A673 (cell line): ENCODE measurements at places on chromosomes 7 and 10. TPM values are rescaled to one million over a fixed set of nuclear protein-coding genes. Genes with fewer than 3 reads are reported as not detected.

- no peaks in the 10 kb centered on the region for H3K4me1 ChIP-seq
- H3K36me3 ChIP-seq = no peaks in the 10 kb centered on the region
- DNase-seq = no peak
- no peak overlapping the region for H3K4me3 ChIP-seq
- no peak overlapping the region for H3K27ac ChIP-seq
Measured at GRCh38 chr7:106944035-106944665, 79.1 kb downstream of the PIK3CG start.

- peaks cover 28% of the 10 kb centered on the region for H3K27me3 ChIP-seq
- no peak overlapping the region for H3K27ac ChIP-seq
- no peak overlapping the region for H3K4me3 ChIP-seq
- no peaks in the 10 kb centered on the region for H3K36me3 ChIP-seq
- H3K4me1 ChIP-seq = no peaks in the 10 kb centered on the region
Measured at GRCh38 chr7:159105066-159105780, 39.4 kb downstream of the VIPR2 start.

DNA sequence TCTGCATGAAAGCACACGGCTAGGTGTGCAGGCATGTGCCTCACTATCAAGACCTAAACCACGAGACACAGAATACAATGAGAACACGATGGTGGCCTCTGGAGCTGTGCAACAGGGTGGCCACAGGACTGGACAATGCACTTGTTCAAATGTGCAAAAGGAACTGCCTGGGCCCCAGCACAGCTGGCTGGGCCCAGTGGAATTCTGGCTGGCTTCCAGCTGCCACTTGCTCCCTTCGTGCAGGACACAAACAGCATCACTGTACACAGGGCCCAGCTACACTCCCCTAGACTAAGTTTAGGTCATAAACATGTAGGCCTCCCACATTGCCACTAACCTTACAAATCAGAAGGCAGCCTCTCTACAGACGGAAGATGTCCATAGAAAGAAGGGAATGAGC lies 23.4 kb downstream of the DOCK4 start:
- no peaks in the 10 kb centered on the region for H3K36me3 ChIP-seq
- no peak overlapping the region for H3K4me3 ChIP-seq
- H3K27ac ChIP-seq = no peak overlapping the region
- no peaks in the 10 kb centered on the region for H3K4me1 ChIP-seq
- DNase-seq = no peak

DNA sequence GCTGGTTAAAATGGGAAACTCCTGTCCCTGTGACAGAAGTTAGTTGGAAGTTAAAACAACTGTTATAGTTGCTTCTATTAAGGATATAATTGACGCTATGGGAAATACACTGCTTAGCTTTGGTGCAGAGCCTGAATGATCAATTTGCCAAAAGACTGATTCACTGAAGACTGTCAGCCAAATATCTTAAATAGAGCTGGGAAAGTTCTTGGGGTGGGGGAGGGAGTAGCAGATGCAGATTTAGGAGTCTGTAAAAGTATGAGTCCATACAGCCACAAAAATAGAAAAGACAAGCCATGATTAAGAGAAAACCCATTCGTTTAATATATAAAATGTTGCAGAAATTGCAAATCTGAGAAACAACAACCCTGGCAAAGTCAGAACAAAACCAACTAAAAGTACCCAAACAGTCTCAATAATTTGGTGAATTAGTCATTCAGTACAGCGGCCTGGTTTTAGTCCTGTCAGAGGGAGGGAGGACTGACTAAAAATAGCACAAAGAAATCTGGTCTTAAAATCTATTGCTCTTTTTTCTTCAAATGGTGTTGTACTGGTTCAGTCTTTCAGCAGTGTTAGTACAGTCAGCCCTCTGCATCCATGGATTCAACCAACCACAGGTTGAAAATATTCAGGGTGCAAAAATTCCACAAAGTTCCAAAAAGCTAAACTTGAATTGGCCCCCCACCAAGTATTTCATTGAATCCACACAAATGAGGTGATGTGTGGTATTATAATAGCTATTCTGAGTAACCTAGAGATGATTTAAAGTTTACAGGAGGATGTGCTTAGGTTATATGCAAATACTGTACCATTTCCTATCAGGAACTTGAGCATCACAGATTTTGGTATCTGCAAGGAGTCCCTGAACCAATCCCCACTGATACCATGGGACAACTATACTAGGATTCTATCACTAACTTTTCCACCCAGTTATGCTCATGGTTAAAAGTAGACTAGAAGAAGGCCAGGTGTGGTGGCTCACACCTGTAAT lies 30.0 kb downstream of the STK17A start:
- peaks cover 7% of the 10 kb centered on the region for H3K4me1 ChIP-seq
- peaks cover 6% of the 10 kb centered on the region for H3K36me3 ChIP-seq
- no peak overlapping the region for H3K27ac ChIP-seq
- H3K4me3 ChIP-seq = no peak overlapping the region
- no peak for DNase-seq
- no peaks in the 10 kb centered on the region for H3K27me3 ChIP-seq

DNA sequence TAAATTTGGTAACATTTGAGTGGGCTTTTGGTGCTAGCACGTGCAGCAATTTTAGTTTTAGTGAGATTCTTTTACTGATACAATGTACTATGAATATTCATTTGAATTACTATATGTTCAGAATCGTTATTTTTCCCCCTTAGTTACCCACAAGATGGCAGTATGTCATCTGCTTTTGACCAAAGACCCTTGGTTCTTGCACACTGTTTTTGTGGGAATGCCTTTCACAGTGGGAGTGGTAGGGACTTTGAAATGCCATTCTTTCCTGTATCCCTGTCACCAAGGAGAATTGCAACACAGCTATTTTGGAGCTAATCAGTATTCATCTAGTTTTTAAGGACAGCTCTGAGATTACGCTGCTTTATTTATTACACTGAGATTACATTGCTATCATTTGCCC lies 40.6 kb downstream of the SEC23IP start:
- H3K27me3 ChIP-seq = no peaks in the 10 kb centered on the region
- H3K27ac ChIP-seq = no peak overlapping the region
- H3K4me1 ChIP-seq = peaks cover 7% of the 10 kb centered on the region
- no peak overlapping the region for H3K4me3 ChIP-seq
- peaks cover 58% of the 10 kb centered on the region for H3K36me3 ChIP-seq

DNA sequence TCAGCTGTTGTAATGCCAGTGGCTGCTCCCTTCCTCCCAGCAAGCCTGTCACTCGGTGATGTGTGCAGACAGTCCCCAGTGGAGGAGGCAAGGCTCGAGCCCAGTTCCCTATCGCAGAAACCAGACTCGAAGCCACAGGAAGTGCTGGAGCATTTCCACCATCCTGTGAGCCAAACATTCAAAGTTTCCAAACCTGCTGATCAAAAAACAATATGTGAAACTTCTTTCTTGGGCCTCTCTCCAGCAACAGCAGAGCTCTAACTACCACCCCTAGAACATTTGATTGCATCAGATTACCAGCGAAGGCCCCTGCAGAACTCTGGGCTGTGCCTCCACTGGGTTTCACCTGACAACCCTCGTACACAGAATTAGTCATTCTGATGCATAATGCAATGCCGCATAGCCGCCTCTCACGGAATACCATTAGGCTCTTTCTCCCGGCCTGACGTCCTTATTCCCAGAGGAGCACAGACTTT lies 94.0 kb downstream of the ELMO1 start:
- H3K27me3 ChIP-seq = no peaks in the 10 kb centered on the region
- no peaks in the 10 kb centered on the region for H3K36me3 ChIP-seq
- no peaks in the 10 kb centered on the region for H3K4me1 ChIP-seq

DNA sequence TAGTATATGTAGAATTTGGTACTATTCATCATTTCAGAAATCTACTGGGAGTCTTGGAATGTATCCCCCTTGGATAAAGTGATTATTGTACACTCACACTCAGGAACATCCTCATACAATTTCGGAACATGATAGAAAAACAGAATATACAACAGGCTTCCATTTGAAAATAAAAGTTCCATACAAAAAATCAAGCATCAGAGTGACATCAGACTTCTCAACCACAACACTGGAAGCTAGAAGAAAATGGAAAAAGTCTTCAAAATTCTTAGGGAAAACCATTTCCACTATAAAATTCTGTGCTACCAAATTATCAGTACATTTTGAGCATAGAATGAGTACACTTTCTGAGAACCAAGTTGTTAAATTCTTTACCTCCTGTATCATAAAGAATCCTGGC lies 8.8 kb downstream of the LYZL1 start:
- no peak for DNase-seq
- H3K27ac ChIP-seq = no peak overlapping the region
- no peaks in the 10 kb centered on the region for H3K27me3 ChIP-seq
- no peak overlapping the region for H3K4me3 ChIP-seq

GRCh38 chr10:9305018-9305655 lies 1250.6 kb downstream of the GATA3 start:
- no peaks in the 10 kb centered on the region for H3K36me3 ChIP-seq
- DNase-seq = peak; percentile 27
- no peak overlapping the region for H3K27ac ChIP-seq
- peaks cover 2% of the 10 kb centered on the region for H3K27me3 ChIP-seq
- H3K4me3 ChIP-seq = no peak overlapping the region

- H3K4me1 ChIP-seq = no peaks in the 10 kb centered on the region
- H3K27me3 ChIP-seq = peaks cover 8% of the 10 kb centered on the region
- no peak for DNase-seq
- no peak overlapping the region for H3K4me3 ChIP-seq
Measured at GRCh38 chr10:126059076-126059826, 162.9 kb downstream of the FANK1 start.

DNA sequence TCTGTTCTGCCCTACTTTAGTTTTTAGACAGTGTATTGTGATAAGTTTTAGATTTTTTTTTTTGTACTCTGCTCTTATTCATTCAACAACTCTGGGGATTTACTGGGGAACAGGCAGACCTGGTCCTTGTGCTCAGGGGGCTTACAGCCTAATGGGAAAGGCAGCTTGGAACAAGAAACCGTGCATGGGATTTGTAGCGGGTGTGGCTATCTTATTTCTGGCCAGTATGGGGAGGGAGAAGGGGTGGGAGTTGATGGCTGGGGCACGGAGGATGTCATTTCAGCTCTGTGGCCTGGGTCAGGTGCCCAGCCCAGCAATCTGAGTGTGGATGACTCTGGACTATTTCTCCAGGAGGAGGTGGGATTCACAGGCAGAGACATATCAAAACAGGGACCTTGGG lies 47.0 kb downstream of the GRK5 start:
- no peaks in the 10 kb centered on the region for H3K36me3 ChIP-seq
- H3K27me3 ChIP-seq = no peaks in the 10 kb centered on the region
- no peak overlapping the region for H3K4me3 ChIP-seq
- peak overlapping the region; percentile 61 for H3K27ac ChIP-seq
- H3K4me1 ChIP-seq = peaks cover 58% of the 10 kb centered on the region
- no peak for DNase-seq

DNA sequence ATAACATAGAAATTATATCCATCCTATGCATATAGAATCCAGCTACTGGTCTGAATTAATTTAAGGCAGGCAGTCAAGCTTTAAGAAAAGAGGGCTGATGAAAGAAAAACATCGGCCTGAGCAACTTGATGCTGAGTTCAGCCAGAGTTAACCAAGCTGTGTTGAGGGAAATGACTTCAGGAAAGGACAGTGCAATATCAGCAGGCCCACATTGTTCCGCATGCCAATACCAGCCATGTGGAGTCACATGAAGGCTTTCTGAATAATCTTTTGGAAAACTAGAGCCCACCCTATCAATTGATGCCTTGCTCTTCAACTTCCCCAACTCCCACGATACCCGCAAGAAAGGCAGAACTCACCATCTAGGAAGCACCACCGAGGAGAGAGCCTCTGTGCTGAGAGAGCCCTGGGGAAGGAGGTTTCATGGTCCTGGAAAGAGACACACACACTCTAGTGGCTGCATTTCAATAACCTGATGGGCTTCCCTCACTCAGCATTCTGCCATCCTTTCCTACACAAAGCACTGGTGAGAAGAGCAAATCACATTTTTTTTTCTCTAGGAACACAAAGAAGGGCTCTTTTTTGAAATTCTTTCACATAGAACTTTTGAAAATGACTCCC lies 125.8 kb upstream of the PTN start:
- H3K4me1 ChIP-seq = no peaks in the 10 kb centered on the region
- peaks cover 4% of the 10 kb centered on the region for H3K27me3 ChIP-seq
- no peak overlapping the region for H3K4me3 ChIP-seq
- DNase-seq = no peak
- no peaks in the 10 kb centered on the region for H3K36me3 ChIP-seq

- no peak overlapping the region for H3K27ac ChIP-seq
- peaks cover 19% of the 10 kb centered on the region for H3K27me3 ChIP-seq
- no peaks in the 10 kb centered on the region for H3K4me1 ChIP-seq
- H3K36me3 ChIP-seq = no peaks in the 10 kb centered on the region
- no peak for DNase-seq
Measured at GRCh38 chr10:123529146-123529760, 136.9 kb upstream of the GPR26 start.

- H3K36me3 ChIP-seq = no peaks in the 10 kb centered on the region
- no peak overlapping the region for H3K4me3 ChIP-seq
- H3K27ac ChIP-seq = no peak overlapping the region
- H3K27me3 ChIP-seq = no peaks in the 10 kb centered on the region
- no peak for DNase-seq
Measured at GRCh38 chr7:129862682-129863081, 90.1 kb downstream of the UBE2H start.

DNA sequence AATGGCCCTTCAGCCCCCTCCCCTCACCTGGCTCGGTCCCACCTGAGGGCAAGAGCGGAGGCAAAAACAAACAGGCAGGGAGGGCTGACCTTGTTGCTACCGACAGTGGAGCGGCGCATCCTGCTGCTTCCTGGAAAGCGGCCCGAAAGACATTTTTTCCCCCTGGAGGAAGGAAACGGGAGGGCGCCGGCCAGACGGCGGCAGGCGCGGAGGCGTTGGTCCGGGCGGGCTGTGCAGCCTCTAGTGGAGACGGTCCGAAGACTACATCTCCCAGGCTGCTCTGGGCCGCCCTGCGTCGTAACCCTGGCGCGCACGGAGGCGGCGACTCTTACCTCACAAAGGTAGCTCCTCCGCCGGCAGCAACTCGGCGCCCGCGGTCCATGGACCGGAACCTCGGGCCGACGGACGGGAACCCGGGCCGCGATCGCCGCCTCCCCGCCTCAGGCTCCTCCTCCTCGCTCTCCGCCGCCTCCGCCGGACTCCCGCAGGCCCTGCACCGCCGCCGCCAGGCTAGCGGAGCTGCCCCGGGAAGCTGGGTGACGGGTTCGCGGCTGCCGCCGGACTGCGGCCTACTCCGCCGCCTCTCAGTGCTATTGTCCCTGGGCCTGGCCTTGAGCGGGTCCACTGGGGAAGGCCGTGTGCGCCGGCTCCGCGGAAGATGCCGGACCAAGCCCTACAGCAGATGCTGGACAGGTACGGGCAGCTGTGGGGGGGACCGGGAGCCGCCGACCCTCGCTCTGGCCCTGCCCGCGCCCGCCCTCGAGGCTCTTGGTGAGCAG lies at the start of the genes CPEB3 and MARCHF5:
Gene CPEB3 (minus strand): TSS at position 242 of the 779 bp plus-strand sequence. CDS start 50,728 bp downstream, outside the sequence.
Gene MARCHF5 (plus strand): TSS at position 331 of the 779 bp plus-strand sequence. CDS start 328 bp downstream, at position 659.
- peaks cover 14% of the 10 kb centered on the region for H3K36me3 ChIP-seq
- H3K4me3 ChIP-seq = peak within 1 kb of the TSS; percentile 90
- H3K4me1 ChIP-seq = no peaks in the 10 kb centered on the region
- H3K27ac ChIP-seq = peak within 1 kb of the TSS; percentile 91
- peak; percentile 97 for DNase-seq

- no peaks in the 10 kb centered on the region for H3K4me1 ChIP-seq
- DNase-seq = peak; percentile 4
- H3K4me3 ChIP-seq = no peak overlapping the region
- H3K27ac ChIP-seq = no peak overlapping the region
- H3K36me3 ChIP-seq = no peaks in the 10 kb centered on the region
Measured at GRCh38 chr7:144720149-144720548, 115.7 kb downstream of the TPK1 start.

Gene EGR2
- total RNA-seq = 14.5 and 18.3 TPM in 2 replicates

Gene ADAM12
- 0.11 and 0.17 TPM in 2 replicates for total RNA-seq

Gene CNNM1
- 0.66 and 0.73 TPM in 2 replicates for total RNA-seq

Gene DYDC2
- not detected in 2 replicates for total RNA-seq

Gene CTBP2
- 77.8 and 81.7 TPM in 2 replicates for total RNA-seq

Gene THAP5
- 38.1 and 39.4 TPM in 2 replicates for total RNA-seq

Gene SEMA4G
- 6.1 and 9.2 TPM in 2 replicates for total RNA-seq

Gene C10orf90
- not detected in 2 replicates for total RNA-seq

Gene NXPH1
- total RNA-seq = not detected in 2 replicates

Gene CALML5
- total RNA-seq = not detected in 2 replicates

Gene ATOH7
- total RNA-seq = not detected in 2 replicates
